CD4-positive, CD25-positive, alpha-beta regulatory T cell (primary cell): ENCODE measurements at places on chromosomes 11 and 22.

DNA sequence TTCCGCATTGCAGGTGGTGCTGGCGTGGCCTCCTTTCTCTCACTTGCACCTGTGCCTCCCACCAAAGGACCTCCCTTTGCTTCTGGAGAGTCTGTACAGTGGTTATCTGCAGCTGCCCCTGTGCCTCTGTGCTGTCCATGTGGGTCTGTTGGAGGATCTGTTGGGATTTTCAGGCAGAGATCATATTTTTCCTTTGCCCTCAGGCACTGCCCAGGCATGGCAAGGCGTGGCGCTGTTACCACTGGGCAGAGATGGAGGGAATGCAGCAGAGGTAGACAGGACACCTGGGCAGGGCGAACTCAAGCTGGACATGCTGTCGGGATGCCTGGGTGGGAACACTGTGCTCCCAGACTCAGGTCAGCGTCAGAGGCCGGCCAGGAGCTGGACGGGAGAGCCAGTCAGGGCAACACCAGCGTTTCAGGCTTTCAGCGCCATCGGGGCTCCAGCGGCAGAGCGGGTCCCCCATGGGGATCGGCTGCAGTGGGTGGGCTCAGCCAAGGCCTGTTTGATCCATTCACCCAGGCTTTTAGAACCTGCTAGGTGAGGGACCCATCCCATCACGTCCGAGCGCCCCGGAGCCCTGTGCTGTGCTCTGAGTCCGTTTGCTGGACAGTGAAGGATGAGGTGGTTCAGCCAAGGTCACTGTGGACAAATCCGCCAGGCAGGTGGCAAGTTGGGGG is 718.9 kb downstream of the BRD1 start:
- DNase-seq: no peak

DNA sequence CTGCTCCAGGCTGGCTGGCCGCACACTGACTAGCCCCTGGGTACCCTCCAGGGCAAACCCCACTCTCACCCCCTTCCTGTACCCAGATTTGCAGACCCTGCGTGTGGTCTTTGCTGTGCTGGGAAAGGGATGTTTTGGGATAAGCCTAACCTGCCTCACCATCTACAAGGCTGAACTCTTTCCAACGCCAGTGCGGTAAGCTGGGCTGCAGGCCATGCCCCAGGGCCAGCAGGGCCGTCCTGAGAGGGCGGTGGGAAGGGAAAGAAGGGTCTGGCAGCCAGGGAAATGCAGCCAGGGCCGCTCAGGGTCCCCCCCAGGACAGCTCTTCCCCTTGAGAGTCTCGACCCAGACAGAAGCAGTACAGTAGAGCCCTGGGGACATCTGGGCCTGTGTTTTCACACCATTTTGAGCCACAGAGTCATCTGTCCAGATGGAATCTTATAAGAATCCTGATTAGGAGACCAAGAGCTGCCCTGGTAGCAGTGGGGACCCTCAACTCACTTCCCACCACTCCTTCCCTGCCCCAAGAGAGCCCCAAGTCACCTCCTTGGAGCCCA is 22.4 kb upstream of the SLC22A12 start:
- DNase-seq: no peak

DNA sequence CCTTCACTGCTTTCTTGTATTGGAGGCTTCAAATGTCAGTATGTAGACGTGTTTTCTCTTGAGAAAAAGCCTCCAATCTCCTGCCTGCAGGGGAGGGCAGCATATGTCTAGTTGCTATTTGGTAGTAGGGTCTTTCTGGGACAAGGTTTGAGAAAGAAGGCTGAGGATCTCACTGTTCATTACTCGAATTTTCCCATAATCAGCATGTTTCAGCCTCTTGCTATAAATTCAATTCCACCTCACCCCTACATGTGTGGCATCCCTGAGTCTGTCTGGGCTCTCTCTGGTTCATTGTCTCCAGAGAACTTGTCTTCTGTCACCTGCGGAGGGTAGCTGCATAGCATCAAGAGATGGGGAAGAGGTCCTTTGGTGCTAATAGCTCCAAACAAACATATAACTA is 19.5 kb upstream of the CCDC83 start:
- DNase-seq: no peak

DNA sequence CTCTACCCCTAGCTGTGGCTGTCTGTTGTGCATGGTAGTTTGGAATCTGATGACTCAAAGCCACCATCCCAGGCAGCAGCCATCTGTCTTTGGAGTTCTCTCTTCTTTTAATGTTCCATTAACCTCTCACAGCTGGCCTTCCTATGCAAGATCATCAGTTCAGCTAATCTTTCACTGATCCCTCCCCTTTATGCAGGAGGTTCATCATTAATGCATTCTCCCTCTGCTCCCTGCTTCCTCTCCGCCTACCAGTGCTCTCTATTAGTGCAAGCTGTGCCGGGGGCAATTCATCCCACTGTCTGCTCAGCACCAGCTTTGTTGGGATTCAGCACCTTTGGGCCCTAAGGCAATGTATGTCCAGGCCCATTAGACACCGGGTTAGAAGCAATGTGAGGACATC is 413.0 kb upstream of the LRRC4C start:
- no peak for DNase-seq

- DNase-seq: no peak
Measured at GRCh38 chr11:36008584-36008983, 64.7 kb downstream of the LDLRAD3 start.

DNA sequence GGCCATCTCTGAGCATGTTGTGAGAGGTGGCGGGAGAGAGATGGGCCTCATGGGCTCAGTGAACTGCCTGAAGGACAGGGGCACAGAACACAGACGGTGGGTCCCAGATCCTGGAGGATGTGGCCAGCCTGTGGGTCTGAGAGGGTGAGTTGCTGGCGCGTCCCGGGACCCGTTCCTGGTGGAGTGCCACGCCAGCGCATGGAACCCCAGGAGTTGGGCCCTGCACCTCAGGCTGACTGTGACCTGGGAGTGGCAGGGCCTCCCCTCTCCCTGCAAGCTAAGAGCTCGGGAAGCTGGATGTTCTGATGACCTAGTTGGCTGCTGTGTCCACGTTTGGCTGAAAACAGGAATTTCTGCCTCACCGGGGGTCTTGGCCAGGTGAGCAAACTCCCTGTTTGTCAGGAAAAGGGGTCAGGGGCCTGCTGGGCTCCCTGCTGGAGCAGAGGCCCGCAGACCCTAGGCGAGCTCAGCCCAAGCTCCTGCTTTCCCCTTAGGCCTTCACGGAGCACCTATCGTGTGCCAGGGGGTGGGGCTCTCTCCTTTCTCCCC is 15.0 kb downstream of the LRRC32 start:
- no peak for DNase-seq

DNA sequence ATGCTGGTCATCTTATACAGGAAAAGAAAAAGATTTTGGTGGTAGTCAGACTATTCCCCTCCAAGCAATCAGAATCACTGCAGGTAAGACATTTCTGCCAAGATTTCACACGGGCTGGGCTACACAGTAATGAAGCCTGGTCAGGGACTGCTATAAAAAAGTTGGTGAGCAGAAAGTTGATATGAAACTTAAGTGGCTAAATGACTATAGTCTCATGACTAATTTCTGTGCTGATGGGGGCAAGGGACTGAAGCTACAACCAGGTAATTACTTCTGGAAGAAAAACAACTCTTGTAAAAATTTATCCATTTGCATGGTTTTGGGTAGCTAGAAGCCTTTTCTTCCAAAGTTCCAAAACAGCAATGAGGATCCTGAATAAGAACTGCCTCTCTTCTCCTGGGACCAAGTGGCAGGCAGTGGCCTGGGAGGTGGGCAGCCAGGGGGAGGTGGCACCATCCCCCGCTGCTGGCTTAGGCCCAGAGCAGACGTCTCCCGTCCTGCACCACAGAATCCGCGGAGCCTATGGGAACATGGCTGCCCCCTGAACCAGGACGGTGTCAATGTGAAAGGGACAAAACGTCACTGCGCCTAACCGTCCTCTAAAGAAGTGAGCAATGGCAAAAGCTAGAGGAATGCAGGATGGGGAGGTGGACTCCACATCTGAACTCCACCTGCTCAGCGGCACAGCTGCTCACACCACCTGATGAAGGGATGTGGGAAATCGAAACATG is 122.6 kb upstream of the LMO1 start:
- DNase-seq: no peak

GRCh38 chr11:118078911-118079411 is 2.1 kb downstream of the TMPRSS4 start:
- no peak for DNase-seq

GRCh38 chr22:19598054-19598855 is 74.0 kb upstream of the CLDN5 start:
- peak; percentile 82 for DNase-seq

- DNase-seq: no peak
Measured at GRCh38 chr22:36858966-36859365, 1.8 kb upstream of the NCF4 start.

DNA sequence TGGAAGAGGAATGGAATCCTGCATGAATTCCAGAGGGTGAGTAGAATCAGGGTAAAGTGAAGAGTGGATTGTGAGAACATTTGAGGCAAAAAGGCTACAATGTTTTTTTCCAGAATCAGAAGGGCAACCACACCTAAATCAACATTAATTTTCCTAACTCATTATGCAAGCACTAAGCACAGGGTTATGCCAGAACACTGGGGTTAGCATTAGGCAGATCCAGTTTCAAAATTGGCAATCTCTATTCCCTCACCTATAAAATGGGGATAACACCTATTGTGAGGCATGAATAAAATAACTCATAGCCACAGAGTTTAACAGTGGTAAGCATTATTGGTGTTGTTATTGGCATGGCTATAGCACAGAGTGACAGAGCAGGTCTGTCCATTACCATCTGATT is 378.6 kb upstream of the FAT3 start:
- DNase-seq: no peak

DNA sequence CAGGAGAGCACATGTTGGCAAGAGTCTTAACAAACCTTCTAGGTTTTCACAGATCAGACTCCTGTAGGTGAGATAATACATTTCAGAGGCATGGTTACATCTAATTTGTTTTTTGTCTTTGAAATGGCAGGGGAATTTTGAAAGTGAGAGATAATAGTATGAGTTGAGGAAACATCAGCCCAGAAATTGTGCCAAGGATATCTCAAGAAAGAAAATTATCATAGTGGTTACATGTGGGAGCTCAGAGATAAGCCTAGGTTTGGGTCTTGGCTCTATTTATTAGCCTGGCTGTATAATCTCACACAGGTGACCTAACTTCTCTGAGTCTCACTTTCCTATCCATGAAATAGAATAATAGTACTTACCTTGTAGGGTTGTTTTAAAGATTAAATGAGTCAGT is 443 bp downstream of the BTBD18 start:
- DNase-seq: no peak

- DNase-seq: no peak
Measured at GRCh38 chr11:1785749-1786413, 22.2 kb upstream of the CTSD start.

DNA sequence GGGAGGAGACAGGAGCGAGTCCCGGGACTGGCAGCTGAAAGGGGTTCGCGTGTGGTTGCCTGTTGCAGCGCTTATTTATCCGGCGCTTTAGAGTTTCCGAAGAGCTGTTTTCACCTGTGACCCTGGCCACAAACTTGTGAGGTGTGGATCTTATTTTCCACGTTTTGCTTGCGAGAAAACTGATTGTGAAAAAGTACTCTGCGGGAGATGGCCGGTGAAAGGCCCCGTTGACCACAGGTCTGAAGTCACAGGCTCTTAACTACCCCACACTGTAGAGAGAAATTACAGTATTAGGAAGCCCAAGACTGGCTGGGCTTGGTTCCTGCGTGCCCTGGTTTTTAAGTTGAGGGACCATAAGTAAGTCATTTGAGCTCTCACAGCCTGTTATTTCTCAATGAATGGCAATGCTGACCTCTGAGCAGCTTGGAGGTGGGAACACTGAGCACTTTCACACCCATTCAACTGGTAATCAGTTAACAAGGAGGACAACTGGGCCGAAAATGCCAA is 379 bp upstream of the RAB38 start:
- DNase-seq: no peak

GRCh38 chr11:124830749-124831148 is 30.5 kb upstream of the MSANTD2 start:
- no peak for DNase-seq
